Bronchial epithelial cell (primary cell): ENCODE measurements at places on chromosomes 6 and 20.
A peak's percentile ranks its signal among the peaks of the same experiment; 100 is the strongest.

- no peak for DNase-seq
Measured at GRCh38 chr20:4950841-4951240, 50.5 kb downstream of the SLC23A2 start.

DNA sequence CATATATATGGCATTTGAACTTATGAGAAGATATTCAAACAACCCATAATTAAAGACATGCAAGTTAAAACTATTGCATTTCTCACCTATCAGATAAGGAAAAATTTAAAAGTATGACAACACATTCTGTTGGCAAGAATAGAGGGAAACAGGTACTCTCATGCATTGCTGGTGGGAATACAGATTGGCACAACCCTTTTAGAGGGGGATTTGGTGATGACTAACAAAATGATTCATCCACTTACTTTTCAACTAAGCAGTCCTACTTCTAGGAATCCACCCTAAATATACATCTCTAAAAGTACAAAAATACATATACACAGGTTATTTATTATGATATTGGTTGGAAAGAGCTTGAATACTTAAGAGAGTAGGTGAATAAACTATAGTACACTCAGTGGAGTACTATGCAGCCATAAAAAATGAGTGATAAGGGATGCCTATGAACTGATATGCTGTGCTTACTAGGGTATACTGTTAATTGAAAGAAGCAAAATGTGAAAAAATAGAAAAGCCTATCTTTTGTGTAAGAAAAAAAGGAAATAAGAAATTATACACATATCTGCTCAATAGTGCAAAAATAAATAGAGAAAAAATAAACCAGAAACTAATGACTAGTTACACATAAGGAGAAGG lies 42.2 kb downstream of the ADAT2 start:
- peak; percentile 83 for DNase-seq

DNA sequence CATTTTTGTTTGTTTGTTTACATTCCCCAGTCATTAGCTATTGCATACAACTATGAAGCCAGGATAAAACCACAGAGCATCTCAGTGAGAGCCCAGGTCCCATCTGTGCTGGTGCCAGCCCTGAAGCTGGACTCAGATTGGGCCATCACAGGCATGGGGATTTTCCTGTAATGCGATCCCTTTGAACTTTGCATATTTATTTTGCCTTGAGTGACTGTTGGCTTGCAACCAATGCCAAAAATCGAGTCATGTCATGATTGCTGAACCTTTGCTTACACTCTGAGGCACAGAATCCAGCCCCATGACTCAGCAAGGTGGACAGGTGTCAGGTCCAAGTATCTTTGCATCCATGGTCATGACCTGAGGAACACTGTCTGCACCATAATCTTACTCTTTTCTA lies 46.2 kb upstream of the GGTLC1 start:
- peak; percentile 88 for DNase-seq

DNA sequence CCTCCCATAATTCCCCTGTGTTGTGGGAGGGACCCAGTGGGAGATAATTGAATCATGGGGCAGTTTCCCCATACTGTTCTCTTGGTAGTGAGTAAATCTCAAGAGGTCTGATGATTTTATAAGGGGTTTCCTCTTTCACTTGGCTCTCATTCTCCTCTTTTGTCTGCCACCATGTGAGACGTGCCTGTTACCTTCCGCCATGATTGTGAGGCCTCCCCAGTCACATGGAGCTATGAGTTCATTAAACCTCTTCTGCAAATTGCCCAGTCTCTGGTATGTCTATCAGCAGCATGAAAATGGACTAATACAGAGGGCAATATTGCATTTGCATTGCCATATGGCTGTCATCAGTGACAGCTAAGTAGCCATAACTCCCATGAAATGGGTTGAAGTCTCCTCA lies 63.2 kb downstream of the ZNF217 start:
- no peak for DNase-seq

DNA sequence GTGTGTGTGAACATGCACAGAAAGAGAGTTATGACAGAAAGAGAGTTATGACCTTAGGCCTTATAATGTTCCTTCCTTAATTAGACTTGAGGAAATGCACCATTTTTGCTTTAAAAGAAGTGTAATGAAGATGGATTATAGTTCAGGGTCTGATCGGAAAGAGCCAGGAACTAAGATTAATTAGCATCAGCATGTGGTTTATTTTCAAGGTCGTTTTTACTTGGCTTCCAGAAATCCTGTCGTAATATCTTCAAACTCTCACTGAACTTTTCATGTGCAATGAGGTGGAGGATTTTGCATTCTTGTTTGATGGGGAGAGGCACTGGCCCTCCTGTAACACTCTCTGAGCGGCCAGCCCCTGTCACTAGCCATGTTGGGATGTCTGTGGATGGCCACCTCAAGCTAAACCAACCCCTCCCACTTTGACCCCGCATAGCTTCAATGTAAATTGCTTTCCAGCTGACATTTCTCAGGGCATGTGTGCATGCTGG lies 116.8 kb downstream of the CDC5L start:
- DNase-seq = no peak

- DNase-seq = no peak
Measured at GRCh38 chr6:166465671-166466087, 82.9 kb upstream of the MPC1 start.

DNA sequence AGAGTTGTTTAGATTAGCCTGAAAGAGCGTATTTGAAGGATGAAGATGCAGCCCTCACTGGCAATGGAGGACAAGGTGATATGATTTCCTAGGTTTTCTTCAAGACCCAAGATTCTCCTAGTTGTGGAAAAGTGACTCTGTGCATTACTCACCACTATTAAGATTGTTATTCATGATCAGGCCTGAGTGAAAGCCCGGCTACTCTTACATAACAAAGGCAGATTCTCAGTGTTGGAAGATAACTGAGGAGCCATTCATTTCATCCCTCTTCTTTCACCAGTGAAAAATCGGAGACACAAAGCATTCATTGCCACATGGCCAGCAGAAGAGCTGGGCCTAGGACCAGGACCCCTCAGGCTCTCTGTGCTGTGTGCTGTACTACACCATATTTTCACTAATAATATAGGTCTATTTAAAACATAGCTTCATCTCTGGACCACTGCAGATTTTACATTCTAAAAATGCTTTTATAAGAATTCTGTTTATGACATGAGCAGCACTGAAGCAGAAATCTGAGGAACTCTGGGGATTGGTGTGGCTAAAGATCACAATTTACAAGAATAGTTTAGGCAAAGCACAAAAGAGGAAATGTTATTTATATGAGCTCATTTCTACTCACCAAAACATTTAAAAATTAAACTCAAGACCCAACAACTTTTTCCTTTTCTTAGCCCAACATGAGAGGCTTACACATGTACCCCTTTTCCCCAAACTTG lies 181.9 kb upstream of the CCN2 start:
- DNase-seq = peak; percentile 83

DNA sequence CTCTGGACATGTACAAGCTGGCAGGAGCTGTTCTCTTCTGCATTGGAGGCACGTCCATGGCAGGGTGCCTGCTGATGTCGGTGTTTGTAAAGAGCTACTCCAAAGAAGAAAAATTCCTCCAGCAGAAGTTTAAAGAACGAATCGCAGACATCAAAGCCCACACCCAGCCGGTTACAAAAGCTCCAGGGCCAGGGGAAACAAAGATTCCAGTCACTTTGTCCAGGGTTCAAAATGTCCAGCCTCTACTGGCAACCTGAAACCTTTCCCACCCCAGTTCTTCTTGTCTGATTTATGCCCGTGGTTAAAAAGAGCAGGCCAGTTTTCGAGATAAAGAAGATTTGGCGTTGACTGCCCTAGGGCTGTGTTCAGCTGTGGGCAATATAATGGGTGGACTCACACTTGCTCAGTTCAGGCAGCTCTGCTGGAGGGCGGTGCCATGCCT lies 19.7 kb downstream of the NRSN1 start:
- no peak for DNase-seq

DNA sequence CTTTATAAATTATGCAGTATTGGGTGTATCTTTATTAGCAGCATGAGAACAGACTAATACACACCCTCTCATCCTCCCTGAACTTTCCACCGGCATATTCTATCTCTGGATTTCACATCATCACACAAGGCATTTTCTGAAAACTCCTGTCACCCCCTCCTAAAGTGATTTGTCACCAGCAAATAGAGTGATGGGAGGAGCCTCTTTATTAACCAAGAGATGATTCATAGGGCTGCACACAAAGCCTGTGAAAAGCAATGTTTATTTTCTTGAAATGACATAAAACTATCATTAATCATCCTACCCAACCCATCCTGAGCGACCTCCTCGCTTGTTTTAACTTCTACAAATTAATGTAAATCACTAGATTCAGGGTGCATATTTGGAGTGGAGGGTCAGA lies 394.7 kb upstream of the SULF2 start:
- peak; percentile 85 for DNase-seq
